ENCODE measurements at places on chromosomes 6 and 20.

DNA sequence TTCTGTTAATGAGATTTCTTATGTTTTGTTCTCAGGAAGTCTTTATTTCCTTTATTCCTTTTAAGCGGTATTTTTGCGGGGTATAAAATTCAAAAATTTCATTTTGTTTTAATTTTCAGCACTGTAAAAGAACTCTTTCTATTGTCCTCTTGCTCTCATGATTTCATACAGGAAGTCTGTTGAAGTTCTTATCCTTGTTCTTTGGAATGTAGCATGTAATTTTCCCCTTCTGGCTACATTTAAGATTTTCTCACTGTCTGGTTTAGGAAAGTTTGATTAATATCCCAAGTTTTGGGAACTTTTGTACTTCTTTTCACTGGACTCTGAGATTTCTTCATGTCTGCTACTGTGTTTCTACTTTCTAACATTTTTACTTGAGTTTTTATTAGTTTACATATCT is 581.4 kb upstream of the GJE1 start:
- DNase-seq = no peak

GRCh38 chr6:44074439-44074812 is 52.8 kb downstream of the MRPL14 start:
- peak; percentile 87 for DNase-seq

GRCh38 chr6:11514672-11515071 is 22.9 kb upstream of the TMEM170B start:
- no peak for DNase-seq

DNA sequence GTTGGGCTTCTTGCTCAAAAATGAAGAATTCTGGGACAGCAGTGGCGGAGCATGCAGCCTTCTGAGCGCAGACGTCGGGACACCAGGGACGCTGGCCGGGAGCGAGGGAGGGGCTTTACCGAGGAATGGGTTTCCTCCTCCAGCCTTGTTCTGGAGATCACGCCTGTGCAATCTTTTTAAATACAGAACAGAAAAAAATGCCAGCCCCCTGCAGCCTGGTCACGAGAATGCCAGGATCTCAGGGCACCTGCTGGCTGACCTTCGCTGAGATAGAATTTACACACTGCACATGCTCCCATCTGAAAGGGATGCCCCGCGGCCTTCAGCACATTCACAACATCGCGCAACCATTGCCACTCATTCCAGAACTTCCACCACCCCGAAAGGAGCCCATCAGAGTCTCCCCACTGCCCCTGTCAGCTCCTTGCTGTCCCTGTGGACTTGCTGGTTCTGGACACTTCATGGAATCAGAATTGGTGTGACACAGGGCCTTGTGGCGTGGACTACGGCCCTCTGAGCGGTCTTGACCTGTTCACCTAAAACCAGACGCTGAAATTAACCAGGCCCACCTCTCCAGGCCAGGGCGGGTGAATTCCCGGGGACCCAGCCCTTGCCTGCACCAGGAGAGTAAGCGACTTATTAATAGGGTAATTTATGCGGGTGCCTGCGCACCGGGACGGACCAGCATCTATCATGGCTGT is 20.6 kb upstream of the BHLHE23 start:
- DNase-seq = no peak

GRCh38 chr6:134821928-134822864 is 127.7 kb downstream of the ALDH8A1 start:
- no peak for DNase-seq

- peak; percentile 53 for DNase-seq
Observed at GRCh38 chr6:163667372-163668060, 253.0 kb downstream of the QKI start.

- DNase-seq = no peak
Observed at GRCh38 chr6:38435330-38435729, 204.4 kb downstream of the BTBD9 start.

DNA sequence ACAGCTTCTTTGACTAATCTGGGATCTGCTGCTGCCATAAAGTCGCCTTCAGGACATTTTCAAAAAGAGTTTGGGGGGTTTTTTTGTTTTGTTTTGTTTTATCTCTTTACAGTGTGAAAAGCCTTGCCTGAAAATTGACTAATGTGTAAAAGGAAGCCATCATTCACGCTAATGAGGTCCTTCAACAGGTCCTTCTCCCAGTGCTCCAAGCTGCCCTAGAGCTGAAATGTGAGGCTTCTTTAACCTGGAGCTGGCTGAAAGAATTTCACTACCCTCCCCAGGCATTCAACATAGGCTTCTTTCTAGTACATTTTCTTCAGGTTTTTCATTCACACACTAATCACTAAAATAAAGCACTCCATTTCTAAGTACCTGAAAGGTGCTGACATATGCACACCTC is 145.1 kb upstream of the PRDM1 start:
- no peak for DNase-seq

DNA sequence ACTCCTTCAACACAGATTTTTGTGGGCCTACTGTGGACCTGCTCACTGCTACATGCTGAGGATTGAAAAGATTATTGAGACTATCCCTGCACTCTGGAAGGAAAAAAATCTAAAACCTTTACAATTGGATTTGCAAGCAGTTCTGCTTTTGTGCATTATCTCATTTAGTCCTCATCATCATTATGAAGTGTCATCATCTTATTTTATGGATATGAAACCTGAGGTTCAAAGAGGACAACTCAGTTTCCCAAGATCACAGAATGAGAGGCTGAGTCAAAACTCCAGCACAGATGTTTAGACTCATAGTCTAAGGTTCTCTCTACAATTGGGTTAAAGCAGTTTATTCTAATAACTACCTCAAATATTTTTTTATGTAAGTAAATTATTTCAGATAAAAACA is 160.2 kb upstream of the MARCKS start:
- no peak for DNase-seq

DNA sequence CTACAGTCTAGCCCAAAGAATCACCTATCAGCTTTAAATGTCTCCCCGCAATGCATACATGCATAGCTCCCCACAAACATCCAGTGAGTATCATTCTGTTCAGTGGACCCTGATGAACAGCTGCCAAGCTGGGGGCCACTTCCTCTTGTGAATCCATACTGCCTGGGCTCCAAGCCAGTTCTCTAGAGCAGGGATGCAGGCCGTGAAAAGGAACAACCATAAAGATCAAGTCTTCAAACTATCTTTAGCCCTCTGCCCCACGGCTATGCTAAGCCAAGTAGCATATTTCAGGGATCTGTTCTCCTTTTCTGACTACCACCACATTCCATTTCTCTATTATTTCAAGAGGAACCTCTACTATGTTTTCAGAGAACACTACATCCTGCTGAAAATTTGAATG is 191.7 kb upstream of the BTBD3 start:
- no peak for DNase-seq

GRCh38 chr6:153976921-153977693 is 61.9 kb upstream of the OPRM1 start:
- no peak for DNase-seq

GRCh38 chr20:24657196-24657595 is 187.8 kb downstream of the SYNDIG1 start:
- DNase-seq = no peak

DNA sequence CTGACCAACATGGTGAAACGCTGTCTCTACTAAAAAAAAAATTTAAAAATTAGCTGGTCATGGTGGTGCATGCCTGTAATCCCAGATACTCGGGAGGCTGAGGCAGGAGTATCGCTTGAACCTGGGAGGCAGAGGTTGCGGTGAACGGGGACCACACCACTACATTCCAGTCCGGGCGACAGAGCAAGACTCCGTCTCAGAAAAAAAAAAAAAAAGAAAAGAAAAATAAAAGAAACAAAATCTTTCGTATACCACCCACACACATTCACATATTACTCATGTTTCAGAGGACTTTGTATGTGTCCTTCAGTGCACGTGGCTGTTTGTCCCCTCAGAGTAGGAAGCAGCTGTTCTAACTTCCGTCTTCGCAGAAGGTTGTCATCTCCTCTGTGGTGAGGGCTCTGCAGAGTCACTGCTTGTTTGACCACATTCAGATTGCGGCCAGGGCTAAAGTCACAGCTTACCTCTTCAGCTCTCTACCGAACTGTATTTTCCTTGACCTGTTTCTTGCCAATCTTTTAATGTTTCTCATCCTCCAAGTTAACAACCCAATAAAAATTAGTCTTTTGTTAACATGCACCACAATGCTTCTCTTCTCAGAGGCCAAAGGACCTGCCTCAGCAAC is 36.6 kb upstream of the HIVEP1 start:
- no peak for DNase-seq

DNA sequence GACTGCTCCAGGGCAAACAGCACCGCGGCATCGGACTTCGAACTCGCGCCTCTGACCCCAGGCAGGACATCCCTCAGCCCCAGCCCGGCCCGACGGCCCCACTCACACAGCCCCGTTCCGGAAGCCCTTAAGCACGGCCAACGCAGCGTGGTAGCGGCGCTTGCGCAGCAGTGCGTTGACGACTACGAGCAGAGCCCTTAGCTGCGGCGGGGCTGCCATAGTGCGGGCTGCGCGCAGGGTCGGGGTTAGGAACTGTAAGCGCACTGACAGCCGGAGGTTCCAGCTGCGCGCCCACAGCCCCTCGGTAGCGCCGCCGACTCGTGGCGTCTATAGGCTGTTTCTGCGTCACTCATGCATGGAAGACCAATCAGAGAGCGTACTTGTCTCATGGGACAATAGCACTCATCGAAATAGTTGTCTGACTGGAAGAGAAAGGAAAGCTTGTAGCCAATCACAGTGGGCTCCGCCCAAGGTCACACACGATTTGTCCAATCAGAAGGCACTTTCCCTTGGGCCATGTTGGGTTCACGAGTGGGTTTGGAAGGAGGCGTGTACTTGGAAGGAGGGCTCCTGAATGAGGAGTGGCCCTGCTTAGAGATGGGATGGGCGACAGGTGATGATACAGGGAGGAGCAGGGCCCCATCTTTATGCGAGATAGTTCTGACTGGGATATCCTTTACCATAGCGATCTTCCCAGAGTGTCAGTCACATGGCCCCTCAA is at the start of gene PXMP4:
Gene PXMP4, minus strand, starts transcription at position 322 of the 721 bp plus-strand sequence. Its CDS starts 103 bp downstream, at position 219.
- peak; percentile 98 for DNase-seq

DNA sequence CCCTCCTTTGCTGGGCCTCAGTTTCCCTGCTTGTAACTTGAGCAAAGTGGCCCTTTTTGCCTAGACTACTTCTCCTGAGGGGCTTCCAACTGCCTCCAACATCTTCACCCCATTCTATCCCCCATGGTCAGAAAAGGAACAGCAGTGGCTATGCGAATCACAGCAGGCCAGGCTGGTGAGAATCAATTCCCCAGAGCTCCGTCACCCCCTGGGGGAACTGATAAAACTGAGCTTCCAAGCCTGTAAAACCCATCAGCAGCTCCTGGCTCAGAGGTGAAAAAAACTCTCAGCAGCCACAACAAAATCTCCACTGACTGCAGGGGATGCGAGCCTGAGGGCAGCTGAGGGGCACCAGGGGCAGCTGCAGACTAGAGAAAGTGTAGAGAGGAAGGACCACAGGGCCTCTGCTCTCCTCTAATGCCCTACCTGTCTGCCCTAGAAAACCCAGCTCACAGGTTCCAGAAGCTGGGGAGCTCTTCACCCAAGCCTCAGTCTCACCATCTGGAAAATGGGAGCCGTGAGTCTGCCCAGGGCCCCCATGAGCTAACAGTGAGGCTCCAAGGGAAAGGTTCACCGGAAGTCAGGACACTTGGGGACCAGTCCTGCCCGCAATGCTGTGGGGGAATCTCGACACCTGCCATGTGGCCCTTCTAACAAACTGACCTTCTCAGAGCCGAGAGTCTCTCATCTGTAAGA is 120.6 kb downstream of the GRM4 start:
- no peak for DNase-seq

DNA sequence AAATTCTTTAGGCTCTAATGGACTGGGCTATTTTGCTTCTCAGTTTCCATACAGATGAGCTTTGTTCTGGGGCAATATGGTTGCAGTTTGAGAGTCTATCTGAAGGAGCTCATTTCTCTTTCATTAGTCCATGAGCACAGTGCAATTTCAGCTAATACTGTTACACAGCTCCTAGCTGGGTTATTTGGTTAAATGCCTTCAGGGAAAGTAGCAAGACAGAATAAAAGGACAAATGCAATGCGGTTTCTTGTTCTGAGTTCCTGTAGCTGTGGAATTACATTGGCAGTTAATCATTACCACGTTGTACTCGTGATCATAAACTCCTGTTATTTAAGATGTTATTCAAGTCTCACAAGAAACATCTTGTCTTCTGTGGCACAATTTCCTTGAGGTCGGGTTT is 127.7 kb downstream of the BFSP1 start:
- DNase-seq = no peak

DNA sequence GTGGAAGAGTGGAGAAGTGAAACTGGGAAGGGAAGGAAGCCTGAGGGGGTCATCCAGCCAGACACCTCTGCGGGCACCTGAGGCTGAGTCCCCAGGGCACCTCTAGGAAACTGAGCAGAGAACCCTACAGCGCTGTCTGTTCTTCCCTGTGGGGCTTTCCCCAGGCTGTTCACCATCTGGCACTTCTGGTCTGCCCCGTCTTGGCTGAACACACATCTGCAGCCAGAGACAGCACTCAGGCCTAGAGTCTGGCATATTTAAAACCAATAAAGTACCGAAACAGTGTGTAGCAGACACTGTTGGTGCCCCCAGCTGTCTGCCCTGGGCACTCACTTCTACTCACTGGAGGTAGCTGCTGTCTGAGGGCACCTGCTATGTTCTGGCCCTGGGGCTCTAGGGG is 9.4 kb upstream of the ARFGEF2 start:
- no peak for DNase-seq

GRCh38 chr6:74892091-74892490 is 313.8 kb downstream of the COL12A1 start:
- DNase-seq = no peak

- no peak for DNase-seq
Observed at GRCh38 chr6:166626177-166627032, 646 bp downstream of the RPS6KA2 start.

DNA sequence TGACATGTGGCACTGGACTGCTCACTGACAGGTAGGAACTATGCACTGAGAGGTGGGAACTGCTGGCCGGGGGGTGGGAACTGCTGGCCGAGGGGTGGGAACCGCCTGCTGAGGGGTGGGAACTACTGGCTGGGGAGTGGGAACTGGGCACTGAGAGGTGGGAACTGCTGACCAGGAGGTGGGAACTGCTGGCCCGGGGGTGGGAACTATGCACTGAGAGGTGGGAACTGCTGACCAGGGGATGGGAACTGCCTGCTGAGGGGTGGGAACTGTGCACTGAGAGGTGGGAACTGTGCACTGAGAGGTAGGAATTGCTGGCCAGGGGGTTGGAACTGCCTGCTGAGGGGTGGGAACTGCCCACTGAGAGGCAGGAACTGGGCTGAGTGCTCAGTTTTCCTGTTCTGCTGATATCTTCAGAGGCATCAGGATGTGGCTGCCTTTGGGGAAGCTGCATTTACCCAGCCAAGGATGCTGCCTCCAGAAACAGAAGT is 90.2 kb downstream of the THBS2 start:
- DNase-seq = no peak

All from muscle of arm (tissue), 14 donors.